ENCODE measurements at places on chromosomes 7 and 10.

GRCh38 chr10:101923256-101923655, 79.7 kb upstream of the KCNIP2 start:
- DNase-seq, result no peak

DNA sequence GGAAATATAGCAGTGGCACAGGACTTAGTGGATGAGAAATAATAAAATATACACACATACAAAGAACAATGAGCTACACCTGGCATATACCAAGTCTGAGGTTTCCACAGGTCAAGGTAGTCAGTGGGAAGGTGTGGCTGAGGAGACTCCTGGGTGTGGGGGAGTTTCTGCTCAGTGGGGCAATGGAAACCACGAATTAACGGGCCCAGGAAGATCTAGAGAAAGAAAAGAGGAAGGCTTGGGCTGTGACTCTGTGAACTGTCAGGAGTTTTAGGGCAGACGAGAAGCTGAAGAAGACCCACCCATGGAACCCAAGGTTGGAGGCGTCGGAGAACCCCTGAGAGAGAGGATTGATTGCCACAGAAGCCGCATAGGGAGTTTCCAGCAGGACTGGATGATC, 196.5 kb downstream of the HERPUD2 start:
- DNase-seq, result no peak

- DNase-seq, result no peak
Observed at GRCh38 chr10:108608860-108609259, 1314.5 kb downstream of the XPNPEP1 start.

- DNase-seq, result no peak
Observed at GRCh38 chr10:71693377-71693776, 26.2 kb downstream of the C10orf105 start.

- no peak for DNase-seq
Observed at GRCh38 chr10:10053051-10053450, 964.6 kb upstream of the CELF2 start.

DNA sequence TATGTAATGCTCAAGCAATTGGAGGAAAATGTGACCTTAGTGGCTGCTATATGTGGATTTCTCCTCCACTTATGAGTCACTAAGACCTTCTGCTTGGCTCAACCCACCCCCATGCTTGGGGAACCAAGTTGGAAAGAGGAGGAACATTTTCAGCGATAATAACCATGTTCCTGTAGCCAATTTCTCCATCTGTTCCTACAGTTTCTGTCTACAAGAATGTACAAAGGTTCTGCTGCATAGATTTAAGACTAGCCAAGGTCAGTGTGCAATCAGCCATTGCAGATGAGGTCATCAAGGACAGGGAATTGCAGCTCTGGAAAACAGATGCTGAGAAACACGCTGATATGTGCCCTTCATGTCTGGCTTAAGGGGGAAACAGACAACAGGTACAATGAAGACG, 5.6 kb upstream of the NRCAM start:
- peak; percentile 73 for DNase-seq

DNA sequence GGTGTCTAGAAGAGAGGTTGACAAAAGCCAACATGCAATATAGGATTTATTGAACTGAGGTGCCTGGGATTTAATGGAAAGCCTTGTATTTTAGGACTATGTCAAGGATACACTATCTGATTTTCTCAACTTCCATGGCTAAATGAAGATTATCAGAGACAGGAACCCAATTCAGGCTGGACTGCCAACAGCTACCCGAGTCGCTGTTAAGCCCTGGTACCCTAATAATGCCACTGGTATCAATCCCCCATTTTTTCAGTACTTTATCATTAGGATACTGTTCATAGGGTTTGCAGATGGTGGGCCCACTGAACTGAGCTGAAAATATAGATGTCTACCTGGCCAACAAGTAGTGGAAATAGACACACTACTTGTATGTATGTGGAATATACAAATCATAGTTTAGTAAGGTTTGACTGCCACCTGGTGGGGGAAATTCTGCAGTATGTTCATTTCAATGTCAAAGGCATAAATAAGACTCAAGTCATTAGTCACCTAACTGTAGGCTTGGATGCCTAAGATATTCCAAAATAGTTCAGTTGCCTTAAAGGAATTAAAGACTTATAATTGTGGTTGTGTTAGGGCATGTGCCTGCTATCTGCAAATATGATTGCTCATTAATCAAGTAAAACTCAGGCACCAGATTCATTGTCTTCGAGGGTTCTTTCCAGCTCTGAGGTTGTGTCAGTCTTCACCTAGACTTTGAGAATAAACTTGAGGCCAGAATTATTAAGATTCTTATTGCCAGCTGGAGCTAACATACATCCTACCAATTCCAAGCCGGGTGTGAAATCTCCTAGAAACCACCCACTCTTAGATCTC, 34.1 kb upstream of the NOBOX start:
- DNase-seq, result no peak

- DNase-seq, result no peak
Observed at GRCh38 chr10:11473128-11473760, 138.2 kb downstream of the USP6NL start.

GRCh38 chr10:77574438-77574837, 63.2 kb downstream of the KCNMA1 start:
- no peak for DNase-seq

GRCh38 chr10:59242991-59243390, 66.5 kb downstream of the PHYHIPL start:
- no peak for DNase-seq

GRCh38 chr10:51260376-51260775, 186.1 kb downstream of the PRKG1 start:
- no peak for DNase-seq

- no peak for DNase-seq
Observed at GRCh38 chr7:106568002-106568679, 92.8 kb downstream of the CCDC71L start.

GRCh38 chr10:5428133-5428532, 15.8 kb downstream of the NET1 start:
- no peak for DNase-seq

- no peak for DNase-seq
Observed at GRCh38 chr7:36884351-36884750, 160.1 kb upstream of the AOAH start.

GRCh38 chr7:134740376-134740775, 39.1 kb upstream of the CALD1 start:
- DNase-seq, result no peak

DNA sequence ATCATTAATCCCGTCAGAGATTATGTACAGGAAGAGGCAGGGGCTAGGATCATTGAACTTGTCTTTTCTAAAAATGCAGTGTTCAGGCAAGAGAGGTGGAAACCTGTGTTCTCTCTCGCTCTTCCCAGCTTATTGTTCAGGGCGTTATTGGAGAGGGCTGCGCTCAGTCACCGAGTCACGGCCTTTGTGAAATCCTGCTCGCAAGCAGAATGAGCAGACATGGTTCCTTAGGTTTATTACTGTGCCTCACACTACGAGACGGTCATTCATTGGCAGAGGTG, 631 bp upstream of the PRKRIP1 start:
- no peak for DNase-seq

GRCh38 chr10:60594476-60595051, 183.7 kb upstream of the CDK1 start:
- DNase-seq, result no peak

GRCh38 chr10:79023240-79024162, 45.3 kb upstream of the ZMIZ1 start:
- DNase-seq, result no peak

DNA sequence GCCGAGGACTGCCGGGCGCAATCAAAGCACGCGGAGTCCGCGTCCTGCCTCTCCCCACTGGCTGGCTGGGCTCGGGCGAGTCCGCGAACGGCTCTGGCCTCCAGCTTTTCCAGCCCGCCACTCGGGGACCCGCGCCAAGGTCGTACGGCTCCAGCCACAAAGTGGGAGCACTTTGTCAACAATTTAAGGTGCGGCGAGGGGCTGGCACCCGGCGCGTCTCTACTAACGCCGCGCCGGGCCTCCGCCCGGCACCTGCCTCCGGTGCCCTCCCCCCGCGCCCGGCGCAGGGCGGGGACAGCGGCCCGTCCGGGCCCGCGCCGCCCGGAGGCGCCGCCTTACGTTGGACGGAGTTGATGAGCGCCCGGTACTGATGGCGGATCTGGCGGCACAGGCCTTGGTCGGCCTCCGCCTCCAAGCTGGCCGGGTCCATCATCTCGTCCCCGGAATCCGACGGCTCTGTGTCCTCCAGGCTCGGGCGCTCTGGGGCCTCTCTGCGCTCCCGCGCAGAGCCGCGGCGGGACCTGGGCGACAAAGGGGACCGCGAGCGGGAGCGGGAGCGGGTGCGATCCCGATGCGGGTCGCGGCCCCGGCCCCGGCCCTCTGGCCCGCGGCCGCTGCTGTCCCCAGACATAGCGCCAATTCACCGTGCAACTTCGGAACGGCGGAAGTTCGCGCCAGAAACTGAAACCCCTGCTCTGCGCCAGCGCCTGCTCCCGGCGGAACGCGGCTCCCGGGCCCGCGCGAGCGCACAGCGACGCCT, at the start of gene NSMCE4A:
NSMCE4A (minus strand) TSS at position 683 of the 760 bp plus-strand sequence; CDS start at position 631, 52 bp downstream.
- DNase-seq, result peak; percentile 2

GRCh38 chr7:107105591-107106245, 61.2 kb downstream of the PRKAR2B start:
- no peak for DNase-seq

DNA sequence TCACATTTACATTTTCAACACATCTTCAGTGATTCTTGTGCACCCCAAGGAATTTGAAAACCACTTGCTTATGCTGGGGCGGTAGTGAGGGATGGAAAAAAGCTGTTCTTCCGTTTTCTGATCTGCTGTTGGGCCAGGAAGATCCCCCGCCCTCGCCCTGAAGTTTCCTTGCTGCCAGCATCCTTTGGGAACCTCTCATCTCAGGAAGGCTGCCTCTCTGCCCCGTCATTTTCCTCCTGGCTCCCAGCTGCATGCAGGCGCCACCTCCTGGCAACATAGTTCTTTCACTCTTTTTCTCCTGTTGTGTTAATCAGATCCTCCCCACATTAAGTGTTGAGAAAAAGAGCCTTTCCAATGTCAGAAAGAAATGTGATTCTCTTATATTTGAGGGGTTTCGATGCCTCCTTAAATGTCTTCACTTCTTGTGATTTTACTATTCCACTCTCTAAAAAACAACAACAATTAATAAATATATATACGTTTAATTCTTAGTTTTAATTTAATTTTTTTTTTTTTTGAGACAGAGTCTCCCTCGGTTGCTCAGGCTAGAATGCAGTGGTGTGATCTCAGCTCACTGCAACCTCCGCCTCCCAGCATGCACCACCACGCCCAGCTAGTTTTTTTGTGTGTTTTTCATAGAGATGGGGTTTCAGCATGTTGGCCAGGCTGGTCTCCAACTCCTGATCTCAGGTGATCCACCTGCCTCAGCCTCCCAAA, 122.9 kb downstream of the RALA start:
- DNase-seq, result peak; percentile 66

- no peak for DNase-seq
Observed at GRCh38 chr7:158531661-158532060, 56.0 kb downstream of the PTPRN2 start.

- no peak for DNase-seq
Observed at GRCh38 chr10:53886325-53887300, 914.4 kb downstream of the PCDH15 start.

DNA sequence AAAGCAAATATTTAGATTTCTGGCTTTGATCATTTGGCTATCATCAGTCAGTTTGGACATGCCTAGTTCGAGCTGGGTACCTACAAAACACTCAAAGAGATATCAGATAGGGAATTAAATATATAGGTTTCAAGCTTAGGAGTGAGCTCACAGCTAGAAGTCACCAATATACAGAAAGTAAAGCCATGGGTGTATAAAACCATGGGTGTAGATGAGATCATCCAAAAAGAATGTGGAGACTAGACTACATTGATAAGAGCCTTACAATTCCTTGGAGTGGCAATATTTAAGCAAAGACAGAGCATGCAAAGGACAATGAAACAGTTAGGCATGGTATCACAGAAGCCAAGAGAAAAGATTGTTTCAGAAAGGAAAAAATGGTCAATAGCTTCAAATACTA, 7.2 kb upstream of the RALA start:
- DNase-seq, result no peak

All from NCI-H446 treated with DMSO at 0.1 percent for 48 hours (cell line).